ENCODE measurements at places on chromosomes 7 and 10. TPM values are rescaled to one million over a fixed set of nuclear protein-coding genes. Genes with fewer than 3 reads are reported as not detected.

CTAGE8 gene
- polyA plus RNA-seq = 7.2 TPM

GIMAP5 gene
- polyA plus RNA-seq = 5.7 TPM

- no peak for DNase-seq
Measured at GRCh38 chr10:17805921-17806577, 3.1 kb upstream of the MRC1 start.

- DNase-seq = no peak
Measured at GRCh38 chr7:33887266-33887975, 17.9 kb upstream of the BMPER start.

DNA sequence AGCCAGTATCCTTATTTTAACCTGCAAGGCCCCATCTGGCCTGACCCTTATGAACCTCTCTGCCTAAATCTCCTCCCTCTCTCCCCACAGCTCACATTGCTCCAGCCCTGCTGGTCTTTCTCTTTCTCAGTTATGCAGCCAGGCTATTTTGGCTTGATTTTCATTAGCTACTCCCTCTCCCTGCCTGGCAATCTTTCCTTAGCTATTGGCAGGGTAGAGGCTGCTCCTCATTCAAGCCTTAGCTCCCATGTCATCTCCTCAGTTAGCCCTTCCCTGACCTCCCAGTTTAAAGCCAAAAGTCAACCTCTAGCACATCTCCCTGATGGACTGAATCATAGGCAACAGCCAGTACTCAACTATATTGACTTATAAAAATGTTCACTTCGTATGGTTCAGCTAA, 214.4 kb upstream of the CELF2 start:
- DNase-seq = no peak

- no peak for DNase-seq
Measured at GRCh38 chr10:5720182-5720581, 35.5 kb downstream of the TASOR2 start.
